ENCODE measurements at places on chromosomes 12 and 14.

GRCh38 chr12:33676866-33677265 lies 237.2 kb upstream of the SYT10 start:
- DNase-seq: no peak

GRCh38 chr12:115382681-115383080 lies 698.7 kb upstream of the TBX3 start:
- DNase-seq: no peak

GRCh38 chr14:95458906-95459305 lies 57.5 kb downstream of the SYNE3 start:
- DNase-seq: no peak

- no peak for DNase-seq
These were observed 107.2 kb downstream of the UNC79 start for GRCh38 chr14:93537951-93538350.

- DNase-seq: no peak
These were observed 277.9 kb upstream of the FOXG1 start for GRCh38 chr14:28488684-28489083.

GRCh38 chr14:61542848-61543790 lies 152.2 kb upstream of the HIF1A start:
- no peak for DNase-seq

DNA sequence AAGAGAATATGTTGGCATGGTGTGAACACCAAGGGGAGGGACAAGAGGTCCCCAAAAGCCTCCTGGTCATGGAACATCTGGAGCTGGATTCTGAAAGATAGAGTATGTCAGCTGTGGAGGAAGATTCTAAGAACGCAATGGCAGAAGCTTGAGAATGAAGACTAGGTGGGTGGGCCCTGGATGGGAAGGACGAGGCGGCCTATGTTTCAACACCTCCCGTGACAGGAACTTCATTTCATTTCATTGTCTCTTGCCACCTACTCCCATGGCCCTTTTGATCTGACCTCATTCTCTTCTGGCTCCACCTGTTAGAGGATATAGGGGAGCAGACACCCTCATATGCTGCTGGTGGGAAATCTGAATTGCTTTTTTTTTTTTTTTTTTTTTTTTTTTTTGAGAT lies 3.3 kb downstream of the UNG start:
- no peak for DNase-seq

DNA sequence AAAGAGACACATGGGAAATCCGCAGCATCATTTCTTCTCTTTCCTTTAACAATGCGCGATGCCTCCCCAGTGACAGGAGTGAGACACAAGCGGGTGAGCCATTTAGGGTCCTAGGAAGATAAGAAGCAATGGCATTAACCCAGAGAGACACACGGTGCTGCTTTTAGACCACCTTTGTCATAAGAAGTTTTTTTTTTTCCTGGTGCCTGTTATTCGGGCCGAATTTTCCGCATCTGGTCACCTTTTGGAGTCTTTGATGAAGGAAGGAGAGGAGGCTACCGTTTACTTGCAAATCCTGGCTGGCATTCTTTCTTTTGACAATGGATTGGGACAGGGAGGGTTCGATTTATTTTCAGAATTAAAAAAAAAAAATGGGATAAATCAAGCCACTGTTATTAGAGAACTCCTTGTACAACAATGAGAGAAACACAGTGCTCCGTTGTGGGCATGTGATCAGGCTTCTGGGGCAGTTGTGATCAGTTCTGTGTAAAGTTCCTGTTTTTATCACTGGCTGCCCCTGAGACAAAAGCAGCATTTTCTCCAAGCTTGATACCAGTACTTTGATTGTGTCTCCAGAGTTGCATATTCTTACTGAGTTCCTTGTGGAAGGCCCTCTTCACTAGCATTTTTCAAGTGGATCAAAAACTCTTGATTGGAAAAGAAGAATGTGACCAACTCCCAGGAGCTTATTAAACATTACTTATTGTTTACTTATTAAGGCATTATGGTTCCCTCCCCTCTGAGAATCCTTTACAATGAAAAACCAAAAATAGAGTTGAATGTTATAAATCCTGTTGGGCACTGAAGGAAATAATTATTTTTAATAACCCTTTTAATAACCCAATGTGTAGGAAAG lies 1.1 kb downstream of the DIP2B start:
- DNase-seq: no peak

- DNase-seq: peak; percentile 66
These were observed 64.3 kb upstream of the DDHD1 start for GRCh38 chr14:53217316-53217994.

Data from GM12892 (cell line).